ENCODE measurements at places on chromosomes 1 and 21.
A peak's percentile ranks its signal among the peaks of the same experiment; 100 is the strongest.

DNA sequence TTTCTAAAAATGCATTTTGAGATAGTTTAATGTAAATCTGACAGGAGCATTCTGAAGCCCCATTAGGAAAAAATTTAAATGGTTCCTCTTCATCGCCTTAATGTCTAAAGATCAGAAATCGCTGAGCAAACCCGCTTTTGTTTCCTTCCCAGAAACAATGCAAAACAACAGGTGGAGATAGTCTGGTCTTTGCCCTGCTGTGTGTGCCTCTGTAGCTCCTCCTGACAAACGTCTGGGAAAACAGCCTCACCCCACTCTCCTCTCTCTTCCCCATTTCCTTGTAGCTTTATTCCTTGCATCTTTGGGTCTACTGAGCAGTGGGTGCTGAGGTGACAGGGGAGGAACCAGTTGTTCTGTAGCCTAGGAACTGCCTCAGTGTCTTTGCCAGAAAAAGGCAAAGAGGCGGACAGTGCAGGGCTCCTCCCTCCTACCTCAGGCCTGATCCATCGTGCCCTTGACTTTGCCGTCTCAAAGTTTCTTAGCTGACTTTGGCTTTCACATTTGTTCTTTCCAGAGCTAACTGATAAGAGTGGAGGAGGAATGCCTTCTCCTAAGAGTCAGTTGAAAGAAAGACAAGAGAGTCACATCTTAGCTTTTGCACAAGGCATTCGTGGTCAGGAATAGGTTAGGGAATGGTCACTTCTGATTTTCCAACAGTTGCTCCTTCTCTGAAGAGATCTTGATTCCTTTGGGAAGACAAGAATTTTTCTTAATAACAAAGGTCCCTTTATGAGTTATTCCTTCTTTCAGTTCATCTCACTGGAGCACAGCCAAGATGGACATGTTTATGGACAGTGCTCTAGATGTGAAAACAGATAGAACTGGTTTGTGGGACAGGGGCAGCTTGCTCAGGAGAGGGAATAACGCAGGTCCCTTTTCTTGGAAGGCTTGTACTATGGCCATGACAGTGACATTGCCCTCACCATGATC is 24.9 kb downstream of the SYT11 start:
- DNase-seq, result no peak

- no peak for DNase-seq
These were observed 33.8 kb upstream of the TSPAN2 start for GRCh38 chr1:115123116-115123515.

DNA sequence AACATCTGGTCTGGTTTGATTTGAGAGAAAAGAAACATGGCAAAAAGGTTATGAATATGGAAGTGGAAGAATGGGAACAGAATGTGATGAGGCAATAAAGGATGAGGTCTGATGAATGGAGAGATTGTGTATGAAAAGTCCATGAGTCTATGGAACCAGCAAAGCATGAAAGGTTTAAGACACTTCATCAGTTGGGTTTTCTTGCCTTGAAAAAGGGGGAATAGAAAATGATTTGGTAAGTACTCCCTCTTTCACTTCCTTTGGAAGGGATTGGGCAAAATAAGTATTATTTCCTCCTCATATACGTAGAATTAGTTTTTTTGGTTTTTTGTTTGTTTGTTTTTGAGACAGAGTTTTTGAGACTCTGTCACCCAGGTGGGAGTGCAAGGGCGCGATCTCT is 155.8 kb downstream of the TRIM33 start:
- DNase-seq, result no peak

DNA sequence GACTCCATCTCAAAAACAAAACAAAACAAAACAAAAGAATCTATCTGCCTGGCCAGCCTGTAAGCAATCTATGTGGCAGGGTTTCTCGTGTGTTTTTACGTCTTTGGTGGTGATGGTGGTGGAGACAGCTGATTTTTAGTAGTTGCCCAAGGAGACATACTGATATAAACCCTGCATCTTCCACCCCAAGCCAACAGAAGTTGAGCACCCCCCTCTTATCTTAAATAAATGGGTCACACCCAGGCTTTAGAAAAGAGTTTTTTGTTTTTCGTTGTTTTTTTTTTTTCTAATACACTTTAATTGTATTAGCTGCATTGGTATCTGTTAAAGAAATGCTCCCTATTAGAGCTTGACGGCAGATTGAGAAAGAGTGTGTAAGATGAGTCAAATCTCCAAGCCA is 134.7 kb downstream of the GLUL start:
- DNase-seq, result no peak

- no peak for DNase-seq
These were observed 1279.8 kb upstream of the ADGRL2 start for GRCh38 chr1:80520949-80521348.

DNA sequence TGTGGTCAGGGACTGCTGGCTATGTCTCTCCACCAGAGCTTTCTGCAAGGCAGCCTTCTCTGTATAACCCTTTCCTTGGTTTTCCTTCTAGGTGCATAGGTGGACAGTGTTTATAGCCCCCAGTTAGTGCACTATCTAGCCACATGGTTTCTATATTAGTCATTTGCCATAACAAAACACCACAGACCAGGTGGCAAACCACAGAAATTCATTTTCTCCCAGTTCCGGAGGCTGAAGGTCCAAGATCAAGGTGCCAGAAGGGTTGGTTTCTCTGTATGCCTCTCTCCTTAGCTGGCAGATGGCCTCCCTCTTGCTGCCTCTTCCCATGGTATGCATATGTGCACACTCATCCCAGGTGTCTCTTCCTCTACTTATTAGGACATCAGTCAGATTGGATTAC is 106.4 kb downstream of the KAZN start:
- no peak for DNase-seq

DNA sequence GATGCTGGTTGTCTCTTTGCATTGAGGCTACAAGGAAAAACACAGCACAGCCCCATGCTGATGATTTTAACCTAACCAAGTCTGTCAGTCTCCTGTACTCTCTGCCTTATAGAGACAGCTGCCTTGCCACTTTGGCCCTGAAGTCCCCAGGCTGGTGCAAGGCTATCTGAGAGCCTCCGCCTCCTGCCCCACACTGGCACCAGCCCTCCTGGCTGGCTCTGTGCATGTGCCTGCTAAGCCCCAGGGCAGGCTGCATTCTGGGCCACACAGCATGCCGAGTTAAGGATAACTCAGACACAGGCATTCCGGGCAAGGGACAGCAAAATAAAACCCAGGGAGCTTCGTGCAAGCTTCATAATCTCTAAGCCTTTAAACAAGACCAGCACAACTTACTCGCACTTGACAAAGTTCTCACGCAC is 910 bp downstream of the RUNX1 start:
- peak; percentile 75 for DNase-seq

DNA sequence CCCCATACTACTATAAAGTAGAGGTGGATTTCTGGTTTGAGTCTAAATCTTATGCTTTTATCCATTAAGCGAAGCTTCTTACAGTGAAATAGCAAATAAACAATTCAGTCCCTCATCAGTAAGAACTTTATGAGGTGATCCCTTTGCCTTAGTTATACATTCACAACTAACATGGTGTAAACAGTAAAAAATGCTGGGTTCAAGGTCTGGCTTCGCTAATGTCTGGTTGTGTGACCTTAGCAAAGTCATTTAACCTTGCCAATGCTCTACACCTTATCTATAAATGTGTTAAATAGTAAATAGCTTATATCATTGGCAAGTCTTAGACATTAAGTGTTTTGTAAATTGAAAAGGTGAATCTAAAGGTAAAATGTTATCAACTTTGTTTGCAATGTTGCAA is 475.4 kb downstream of the LMO4 start:
- no peak for DNase-seq

GRCh38 chr21:45506836-45507522 is 35.3 kb downstream of the SLC19A1 start:
- DNase-seq, result no peak

- DNase-seq, result no peak
These were observed 423.9 kb upstream of the ADGRL4 start for GRCh38 chr1:79430437-79430836.

DNA sequence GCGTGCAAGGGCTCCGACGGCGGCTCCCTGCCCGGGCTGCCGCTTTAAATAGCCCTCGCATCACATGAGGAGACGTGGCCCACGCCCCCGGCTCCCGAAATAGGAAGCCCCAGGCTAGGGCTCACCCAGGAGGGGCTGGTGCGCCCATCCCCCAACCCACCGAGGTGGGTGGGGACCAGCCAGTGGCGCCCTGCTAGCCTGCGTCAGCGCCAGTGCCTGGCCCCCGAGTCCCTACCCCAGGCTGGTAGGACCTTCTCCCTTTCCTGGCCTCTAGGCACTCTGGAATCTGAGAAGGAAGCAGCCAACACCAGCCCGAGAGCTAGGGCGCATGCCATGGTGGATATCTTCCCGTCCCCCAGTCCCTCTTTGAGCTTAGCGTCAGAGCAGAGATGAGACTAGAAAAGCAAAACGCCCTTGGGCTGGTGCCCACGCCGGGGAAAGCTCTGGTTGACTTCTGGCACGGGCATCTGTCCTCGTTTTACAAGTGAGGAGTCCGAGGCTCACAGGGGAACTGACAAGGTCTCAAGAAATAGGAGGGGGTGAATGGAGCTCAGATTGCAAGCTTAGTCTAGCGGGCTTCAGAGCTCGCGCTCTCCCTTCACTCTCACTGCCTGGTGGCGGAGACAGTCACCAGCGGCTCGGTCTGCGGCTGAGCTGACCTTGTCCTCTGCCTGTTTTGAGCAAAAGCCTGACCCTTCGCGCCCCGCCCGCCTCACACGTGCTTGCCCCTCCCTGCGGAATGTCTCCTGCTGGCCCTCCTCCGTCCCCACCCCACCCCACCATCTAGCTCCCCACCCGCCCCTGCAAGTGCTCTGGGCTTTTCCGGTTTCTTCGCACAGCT is at the start of gene FABP3:
Gene FABP3 (minus strand): TSS at position 21 of the 841 bp plus-strand sequence. CDS start 62 bp downstream, outside the sequence.
- peak; percentile 87 for DNase-seq

GRCh38 chr1:196538473-196538872 is 69.8 kb downstream of the KCNT2 start:
- DNase-seq, result no peak

DNA sequence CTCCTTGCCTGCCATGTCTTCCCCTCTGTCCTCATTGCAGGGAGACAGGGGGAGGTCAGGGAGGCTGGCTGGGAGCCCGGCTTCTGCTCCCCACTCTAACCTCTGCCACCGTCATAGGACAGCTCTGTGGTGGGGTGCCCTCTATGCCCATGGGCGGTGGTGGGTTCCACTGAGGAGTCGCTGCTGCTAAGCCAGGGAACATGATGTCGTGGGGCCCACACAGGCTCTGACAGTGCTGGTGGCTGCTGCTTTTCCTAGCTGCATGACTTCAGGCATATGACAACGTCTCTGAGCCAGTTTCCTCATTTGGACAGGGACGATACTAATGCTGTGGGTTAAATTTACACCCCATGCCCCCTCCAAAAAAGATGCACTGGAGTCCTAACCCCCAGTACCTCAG is 14.7 kb downstream of the KCNA10 start:
- DNase-seq, result no peak

DNA sequence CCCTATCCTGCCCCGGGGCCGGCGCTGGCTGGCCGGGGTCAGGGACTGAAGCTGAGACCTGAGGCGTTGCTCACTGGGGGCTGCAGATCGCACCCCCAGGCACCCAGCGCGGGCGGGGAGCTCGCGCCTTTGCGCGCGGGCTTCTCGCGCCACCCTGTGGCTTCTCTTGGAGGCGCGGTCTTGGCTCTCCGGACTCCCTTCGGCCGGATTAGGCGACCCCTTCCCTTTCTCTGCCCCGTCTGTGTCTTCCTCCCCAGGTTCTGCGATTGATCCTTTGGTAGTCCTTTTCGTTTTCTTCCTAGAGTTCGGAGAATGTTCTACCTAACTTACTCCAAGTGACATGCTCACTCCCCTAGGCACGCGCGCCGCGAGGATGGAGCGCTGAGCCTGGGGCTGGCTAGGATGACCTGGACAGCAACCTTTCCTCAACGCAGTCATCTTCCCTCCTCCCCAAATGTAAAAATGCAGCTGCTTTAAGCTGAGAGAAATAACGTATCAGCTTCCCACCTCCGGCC is 495 bp upstream of the NTRK1 start:
- peak; percentile 46 for DNase-seq

DNA sequence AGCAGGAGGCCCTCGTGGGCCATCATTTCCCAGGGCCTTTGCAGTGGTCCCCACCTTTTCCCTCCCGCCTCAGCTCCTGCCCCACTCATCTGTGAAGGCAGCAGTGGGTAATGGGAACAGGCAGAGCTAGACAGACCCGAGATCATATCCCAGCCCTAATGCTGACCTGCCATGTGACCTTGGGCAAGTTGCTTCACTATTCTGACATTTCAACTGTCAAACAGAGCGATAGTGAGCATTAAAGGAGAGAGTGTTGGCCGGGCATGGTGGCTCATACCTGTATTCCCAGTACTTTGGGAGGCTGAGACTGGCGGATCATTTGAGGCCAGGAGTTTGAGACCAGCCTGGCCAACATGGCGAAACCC is 51.7 kb downstream of the RPS6KA1 start:
- no peak for DNase-seq

DNA sequence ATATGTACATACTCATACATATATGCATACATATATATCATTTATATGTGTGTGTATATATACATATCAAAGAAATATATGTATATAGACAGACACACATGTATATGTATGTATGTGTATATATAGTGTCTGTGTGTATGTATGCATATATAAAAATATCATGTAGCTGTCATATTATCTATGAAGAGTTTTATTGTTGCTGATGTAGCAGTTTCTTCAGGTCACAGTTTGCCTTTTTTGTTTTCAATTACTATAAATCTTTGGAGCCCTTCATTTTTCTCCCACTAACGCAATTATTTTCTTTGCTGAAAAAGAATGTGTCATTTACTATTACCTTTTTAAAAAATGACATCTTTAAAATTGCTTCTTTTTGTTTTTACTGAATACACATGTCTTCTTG is 904.5 kb downstream of the PLA2G4A start:
- no peak for DNase-seq

DNA sequence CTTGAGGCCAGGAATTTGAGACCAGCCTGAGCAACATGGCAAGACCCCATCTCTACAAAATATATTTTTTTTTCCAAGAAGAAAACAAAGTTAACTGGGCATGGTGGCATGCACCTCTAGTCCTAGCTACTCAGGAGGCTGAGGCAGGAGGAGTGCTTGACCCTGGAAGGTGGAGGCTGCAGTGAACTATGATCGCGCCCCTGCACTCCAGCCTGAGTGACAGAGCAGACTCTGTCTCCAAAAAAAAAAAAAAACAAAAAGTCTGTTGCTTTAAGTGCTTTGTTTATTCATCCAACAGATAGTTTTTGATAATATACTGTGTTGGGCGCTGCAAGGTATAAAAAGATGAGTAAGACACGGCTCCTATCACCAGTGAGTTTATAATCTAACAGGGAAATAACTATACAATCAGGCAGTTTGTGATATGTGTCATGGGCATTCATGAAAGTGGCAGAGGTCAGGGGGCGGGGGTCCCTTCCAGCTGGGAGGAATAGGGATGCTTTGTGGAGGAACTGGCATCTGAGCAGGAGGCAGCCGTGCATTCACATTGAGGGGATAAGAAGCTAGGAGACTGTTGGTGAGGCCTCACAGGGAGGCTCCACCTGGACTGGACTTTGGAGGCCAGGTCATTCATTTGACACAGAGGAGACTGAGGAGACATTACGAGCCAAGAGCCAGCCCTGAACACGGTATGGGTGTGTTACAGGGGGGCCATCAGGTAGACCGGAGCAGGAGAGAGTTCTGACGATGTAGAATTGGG is 67.3 kb upstream of the ERRFI1 start:
- no peak for DNase-seq

- no peak for DNase-seq
These were observed 54.9 kb downstream of the MDM4 start for GRCh38 chr1:204571128-204571527.
